ENCODE measurements at places on chromosomes 7 and 10. TPM values are rescaled to one million over a fixed set of nuclear protein-coding genes. Genes with fewer than 3 reads are reported as not detected.

DNA sequence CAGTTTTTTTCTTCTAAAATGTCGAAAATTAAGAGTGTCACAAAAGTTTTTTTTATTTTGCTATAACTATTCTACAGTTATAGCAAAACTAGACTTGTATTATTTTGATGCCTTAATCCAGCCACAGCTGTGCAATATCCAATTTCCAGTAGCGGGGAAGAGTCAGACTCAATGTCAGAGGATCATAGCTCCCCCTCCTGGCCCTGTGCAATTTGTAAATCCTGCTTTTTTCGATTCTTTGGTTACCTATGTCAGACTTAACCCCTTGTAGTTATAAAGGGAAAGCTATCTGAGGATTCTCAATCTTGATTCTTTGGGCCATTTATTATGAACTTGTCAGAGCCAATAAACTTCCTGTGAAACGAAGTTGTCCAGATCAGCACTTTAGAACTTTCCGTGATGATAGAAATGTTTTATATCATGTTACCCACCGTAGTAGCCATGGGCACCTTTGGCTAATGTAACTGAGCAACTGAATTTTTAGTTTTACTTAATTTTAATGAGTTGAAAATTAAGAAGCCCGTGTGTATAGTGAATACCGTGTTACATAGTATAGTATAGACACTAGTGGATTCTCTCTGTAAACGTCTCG, 87.7 kb upstream of the PRKCQ start:
- DNase-seq = no peak

The FGL2 gene
- 10.5 TPM for total RNA-seq

The KIAA1549 gene
- 4.2 TPM for total RNA-seq

DNA sequence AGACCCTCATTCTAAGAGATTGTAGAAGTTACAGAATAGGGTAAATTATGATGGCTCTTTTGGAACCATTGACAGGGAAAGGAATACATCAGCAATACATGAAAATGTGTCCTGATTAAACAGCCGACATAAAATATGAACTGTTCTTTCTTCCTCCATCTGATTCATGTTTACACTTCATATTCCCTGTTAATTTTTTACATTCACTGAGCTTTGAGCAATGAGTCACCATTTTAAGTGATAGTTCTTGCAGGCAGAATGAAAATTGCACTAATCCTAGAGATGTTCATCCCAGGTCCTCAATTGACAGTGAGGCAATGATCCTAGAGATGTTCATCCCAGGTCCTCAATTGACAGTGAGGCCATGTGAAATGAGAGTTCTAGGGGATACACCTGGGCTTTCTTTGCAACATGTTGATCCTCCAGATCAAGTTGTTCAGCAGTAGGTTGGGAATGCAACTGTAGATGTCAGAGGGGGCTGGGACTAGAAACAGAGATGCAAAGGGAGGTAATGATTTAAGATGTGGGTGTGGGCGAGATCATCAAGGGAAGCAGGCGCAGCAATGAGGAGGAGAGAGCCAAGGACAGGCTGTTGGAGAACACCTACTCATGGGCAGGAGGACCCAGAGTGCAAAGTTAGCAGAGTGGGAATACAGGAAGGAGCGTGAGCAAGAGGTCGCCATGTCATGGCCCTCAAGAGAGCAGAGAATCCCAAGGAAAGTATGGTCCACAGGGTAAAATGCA, 138.7 kb downstream of the ZNF365 start:
- no peak for DNase-seq

The TMEM26 gene
- 0.12 TPM for total RNA-seq

- DNase-seq = no peak
Observed at GRCh38 chr7:117997862-117998825, 124.9 kb upstream of the CTTNBP2 start.

The ZNF485 gene
- 8.0 TPM for total RNA-seq

- no peak for DNase-seq
Observed at GRCh38 chr10:1173091-1173490, 116.9 kb downstream of the WDR37 start.

DNA sequence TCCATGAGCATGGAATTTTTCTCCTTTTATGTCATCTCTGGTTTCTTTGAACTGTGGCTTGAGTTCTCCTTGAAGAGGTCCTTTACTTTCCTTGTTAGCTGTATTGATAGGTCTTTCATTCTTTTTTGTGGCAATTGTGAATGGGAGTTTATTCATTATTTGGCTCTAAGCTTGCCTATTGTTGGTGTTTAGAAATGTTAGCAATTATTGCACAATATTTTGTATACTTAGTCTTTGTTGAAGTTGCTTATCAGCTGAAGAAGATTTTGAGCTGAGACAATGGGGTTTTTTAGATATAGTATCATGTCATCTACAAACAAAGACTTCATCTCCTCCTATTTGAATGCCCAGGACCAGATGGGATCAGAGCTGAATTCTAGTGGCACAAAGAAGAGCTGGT, 1143.8 kb downstream of the XPNPEP1 start:
- no peak for DNase-seq

The TAS2R5 gene
- total RNA-seq = 3.0 TPM

- no peak for DNase-seq
Observed at GRCh38 chr10:63703113-63703670, 182.0 kb downstream of the REEP3 start.

The SFRP4 gene
- total RNA-seq = 121 TPM

The GRID1 gene
- total RNA-seq = 1.3 TPM

DNA sequence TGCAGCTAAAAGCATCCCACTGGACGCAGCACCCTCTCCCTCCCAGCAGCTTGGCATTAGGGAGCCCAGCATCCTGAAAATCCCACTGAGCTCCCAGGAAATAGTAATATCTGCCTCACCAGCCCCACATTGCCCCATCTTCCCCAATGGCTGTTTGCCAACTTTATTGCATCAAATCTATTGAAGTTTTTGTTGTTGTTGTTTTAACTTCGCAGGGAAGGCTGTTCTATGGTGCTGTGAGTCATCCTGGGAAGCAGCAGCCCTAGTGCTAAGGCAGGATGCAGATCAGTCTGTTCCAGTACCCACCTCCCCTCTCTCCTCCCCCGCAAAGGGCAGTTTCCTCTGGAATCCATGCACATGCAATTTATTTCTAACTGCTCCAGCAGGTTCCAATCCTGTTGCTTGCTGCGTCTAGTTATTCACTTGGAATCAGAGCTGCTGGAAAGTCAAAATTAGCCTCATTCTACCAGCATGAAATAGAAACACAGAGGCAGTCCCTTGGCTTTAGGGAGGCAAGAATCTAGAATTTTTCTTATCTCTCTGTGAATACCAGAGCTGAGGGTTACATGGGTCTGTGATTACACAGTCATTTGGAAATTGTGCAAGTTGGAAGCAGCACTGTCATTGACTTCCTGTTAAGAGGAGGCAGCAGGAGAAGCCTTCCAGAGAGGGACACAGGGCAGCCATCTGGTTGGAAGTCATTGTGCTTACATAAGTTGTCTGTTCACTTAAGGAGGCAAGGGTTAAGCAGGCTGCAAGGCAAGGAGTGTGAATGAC, 115.9 kb upstream of the CACUL1 start:
- peak; percentile 39 for DNase-seq

The HMX2 gene
- not detected for total RNA-seq

The UNCX gene
- not detected for total RNA-seq

- DNase-seq = no peak
Observed at GRCh38 chr7:124780056-124780455, 14.5 kb upstream of the GPR37 start.

The CYP3A4 gene
- not detected for total RNA-seq

The AOC1 gene
- total RNA-seq = not detected

DNA sequence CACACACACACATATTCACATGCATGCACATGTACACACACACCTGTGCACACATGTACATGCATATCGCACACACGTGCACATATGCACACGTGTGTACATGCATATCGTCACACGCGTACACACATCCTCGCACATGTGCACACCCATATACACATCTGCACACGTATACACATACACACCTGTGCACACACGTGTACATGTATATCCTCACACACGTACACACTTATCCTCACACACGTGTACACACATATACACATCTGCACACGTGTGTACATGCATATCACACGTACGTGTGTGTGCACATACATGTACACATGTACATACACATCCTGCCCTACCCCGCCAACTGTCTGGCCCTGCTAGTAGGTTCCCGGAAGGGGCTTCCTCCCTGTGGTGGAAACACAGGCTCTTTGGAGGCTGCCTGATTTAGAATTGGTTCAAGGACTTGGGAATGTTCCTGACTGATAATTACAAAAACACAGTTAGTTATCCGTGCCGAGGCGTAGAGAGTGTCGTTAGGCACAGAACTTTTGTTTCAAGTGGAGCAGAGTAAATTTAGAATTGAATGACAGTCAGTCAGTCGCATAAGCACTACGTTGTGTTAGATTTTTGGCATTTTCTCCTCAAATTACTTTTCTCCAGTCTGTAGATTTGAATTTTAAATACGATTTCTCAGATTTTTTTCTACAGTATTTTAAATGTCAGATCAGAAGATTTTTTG, 18.5 kb upstream of the PRKAR1B start:
- peak; percentile 9 for DNase-seq

DNA sequence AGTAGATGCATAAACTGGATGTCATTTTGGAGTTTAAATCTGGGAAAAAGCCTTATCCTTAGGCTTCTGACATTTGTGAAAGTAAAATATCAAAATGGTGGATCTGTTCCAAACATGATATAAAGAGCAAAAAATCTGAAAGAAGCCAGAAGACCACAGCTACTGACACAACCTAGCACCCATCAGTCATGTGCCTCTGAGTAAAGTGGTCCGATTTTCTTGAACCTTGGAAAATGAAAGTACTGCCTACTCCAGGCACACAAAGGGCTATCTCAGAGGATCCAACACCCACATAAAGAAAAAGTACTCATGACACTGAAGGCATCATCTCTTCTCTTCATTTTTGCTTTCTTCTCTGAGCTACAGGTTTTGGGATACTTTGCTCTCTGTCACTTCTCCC, 150.7 kb downstream of the KMT2E start:
- no peak for DNase-seq

DNA sequence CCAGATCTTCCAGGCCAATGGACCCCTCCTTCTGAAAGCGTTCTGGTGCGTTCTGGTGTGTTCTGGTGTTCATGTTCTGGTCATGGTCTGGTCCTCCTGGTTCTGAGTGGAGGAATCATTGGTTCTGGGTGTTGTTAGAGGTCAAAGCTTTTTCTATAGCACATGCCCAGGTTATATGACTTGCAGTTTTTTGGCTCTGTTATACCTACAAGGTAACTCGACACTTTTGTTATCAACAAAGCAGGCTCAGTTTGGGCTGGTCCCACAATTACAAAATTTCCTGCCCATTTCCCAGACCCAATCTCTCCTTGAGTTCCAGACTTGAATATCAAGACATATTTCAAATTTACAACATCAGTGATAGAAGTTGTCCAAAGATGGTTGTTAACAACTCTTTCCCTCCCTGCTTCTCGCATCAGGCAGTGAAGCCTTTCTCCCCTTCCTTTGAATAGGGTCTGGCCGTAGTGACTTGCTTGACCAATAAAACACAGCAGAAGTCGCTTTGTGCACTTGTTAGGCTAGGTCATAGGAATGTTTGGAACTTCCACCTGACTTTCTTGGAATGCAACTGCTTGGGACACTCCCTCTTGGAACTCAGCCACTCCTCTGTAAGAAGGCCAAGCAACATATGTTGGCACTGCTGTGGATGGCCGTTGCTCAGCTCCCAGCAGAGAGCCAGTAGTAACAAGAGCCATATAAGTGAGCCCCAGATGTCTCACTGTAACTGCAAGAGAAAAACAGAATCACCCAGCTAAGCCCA, 83.1 kb upstream of the STEAP1B start:
- DNase-seq = no peak

GRCh38 chr10:61941202-61941681, 39.7 kb downstream of the ARID5B start:
- DNase-seq = no peak

DNA sequence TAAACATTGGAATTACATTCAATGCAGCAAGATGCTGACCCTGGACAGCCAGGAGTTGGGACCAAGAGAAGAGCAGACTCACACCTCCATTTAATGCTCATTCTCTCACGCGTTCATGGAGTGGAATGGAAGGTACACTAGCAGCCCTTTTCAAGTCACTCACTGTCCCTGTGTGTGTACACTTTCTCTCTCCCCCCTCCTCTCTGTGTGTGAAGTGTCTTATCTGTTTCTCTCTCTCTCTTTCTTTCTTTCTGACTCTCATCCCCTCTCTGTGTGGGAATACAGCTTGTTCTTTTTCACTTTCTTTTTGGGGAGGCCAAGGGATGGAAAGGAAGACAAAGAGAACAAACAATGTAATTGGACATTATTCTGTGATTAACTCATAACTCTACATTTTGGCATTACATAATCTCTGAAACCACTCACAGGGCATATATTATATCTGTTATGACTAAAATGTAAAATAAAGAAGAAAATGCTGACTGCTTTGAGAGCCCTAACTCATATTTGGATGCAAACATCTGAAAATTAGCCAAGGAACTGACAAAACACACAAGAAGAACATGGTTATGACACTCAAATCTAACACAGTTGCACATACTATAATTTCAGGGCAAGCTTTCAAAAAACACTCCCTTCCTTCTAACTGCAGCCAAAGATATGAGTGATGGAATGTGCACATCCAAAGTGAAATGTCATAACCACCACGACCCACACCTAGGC, 188.8 kb downstream of the PARD3 start:
- no peak for DNase-seq

All from ovary (tissue), 10 donors.